ENCODE measurements at places on chromosomes 1 and 21.

DNA sequence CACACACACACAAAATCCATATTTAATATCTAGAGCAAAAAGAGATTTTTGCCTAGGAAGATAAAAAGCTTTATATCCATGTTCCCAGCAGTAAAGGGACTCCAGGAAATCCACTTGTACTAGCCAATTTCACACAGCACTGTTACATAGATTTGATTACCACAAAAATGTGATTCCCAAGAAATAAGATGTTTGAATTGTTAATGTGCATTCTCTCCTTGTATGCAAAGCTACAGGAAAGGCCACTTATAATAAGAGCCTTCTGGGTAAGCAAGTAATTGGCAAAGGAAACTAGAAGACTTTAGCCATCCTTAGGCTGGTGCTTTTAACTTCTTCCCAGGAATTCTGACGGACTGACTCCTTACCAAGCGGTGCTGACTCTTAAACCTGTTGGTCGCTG lies 89.3 kb downstream of the LBR start:
- no peak for DNase-seq

DNA sequence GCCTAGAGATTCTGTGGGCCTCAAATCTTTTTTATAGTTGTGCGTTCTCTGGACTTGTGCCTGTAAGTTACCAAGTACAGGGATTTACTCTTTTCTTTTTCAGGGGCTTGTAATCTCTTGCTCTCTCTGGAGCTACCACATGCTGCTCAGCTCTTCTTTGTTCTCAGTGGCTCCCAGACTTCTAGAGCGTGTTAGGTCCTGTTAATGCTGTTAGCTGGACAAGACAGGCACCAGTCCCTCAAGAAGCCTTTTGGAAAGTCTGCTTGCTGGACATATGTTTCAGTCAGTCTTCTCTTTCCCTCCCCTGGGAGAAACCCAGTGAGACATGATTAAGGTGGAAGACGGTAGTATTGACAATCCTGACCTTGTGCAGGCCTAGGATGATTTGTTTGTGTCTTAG lies 29.4 kb downstream of the KCNK2 start:
- no peak for DNase-seq

DNA sequence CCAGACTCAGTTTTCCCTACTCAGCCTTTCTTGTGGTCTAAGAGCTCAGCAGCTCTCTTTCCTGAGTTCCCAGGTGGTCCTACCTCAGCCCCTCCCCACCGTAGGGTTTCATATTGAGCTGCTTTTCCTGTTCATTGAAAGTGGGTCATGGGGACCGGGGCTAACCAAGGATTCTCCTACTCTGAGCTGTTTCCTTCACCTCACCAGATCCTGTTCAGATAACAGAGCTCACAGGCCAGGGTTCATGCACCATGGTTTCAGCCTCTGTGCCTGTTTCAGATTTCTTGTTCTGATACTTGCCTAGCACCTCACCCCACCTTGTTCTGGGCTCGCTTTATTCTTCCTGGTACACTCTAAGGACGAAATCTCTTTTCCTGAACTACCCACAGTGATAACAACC lies 8.5 kb downstream of the UBQLN4 start:
- no peak for DNase-seq

DNA sequence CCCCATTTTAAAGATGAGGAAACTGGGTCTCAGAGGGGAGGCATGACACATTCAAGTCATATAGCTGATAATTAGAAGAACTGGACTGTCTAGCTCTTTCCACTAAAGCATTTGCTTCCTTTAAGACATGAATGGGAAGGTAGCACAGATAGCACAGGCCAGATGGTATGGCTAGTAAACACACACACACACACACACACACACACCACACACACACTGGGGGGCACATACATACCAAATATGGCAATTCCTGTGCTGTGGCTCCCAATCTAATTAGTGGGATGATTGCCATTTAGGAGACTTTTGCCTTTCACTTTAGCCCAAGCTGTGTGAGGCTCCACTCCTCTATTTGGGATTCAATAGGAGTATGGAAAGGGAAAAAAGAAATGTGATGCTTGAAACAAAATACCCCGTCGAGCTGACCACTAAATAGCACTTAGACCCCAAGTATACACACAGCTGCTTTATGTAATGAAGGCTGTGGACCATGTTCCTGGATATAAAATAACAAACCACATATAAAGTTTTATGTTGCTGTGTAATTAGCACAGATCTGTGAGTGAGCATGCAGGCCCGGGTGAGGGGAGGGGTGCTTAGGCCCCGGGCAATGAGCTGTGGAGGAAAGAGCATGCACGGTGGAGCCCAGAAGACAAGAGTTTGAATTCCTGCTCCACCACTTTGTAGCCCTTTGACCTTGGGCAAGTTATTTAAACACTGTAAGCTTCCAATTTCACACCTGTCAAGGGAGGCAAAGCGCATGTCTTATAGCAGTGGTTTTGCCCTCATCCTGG lies 6.8 kb upstream of the TRABD2B start:
- no peak for DNase-seq

DNA sequence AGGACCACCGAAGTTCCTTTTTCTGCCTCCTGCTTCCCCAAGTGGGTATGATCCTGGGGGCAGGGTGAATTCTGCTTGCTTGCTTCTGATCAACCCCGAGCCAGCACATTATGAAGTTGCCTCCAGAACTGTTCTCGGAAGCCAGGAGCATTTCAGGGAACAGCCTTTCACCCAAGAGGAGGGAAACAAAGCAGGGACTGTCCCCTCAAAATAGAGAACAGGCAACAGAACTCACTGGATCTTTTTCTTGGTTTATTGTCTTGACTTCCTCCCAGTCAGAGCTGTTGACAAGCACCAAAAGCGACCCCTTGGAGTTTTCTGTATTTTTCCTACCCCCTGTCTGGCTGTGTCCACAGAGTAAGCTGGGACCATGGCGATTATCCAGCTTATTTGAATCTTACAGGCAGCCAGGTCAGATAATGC lies 258.3 kb upstream of the SGIP1 start:
- DNase-seq, result peak; percentile 56

GRCh38 chr1:6262555-6263420 lies 1.9 kb upstream of the GPR153 start:
- no peak for DNase-seq

DNA sequence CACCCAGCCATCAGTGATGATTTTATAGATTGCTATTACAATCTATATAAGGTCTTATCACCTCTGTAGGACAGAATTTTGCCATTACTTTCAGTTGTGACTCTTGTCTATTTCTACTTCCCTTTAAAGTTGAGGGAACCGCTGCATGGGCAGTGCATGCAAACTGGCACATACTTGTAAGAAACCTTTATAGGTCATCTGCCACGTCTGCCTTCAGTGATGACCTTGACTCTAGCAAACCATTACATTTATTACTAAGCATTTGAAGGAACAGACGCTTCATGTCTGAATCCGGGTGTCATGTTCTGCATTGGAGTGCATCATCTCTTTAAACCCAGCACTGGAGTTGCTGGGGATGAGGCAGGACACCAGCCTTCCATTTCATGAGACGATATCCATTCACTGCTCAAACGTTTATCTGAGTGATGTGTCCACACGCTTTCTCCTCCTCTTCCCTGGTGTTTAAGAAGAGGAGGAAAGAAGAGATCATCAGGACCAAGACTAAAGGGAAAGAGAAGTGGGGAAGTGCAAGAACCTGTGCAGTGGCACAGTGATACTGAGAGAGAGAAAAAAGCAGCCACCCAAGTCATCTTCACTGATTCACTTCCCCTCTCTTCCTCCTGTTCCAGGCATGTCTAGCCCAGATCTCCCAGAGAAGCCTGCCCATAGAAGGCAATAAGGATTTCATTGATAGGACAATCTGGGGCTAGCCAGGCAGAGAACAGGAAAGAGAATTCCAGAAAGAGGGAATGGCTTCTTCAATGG lies 14.1 kb downstream of the CCSAP start:
- DNase-seq, result no peak

GRCh38 chr1:27394925-27395324 lies 2.5 kb downstream of the GPR3 start:
- DNase-seq, result no peak

GRCh38 chr1:226135059-226135651 lies 51.4 kb downstream of the ACBD3 start:
- no peak for DNase-seq

DNA sequence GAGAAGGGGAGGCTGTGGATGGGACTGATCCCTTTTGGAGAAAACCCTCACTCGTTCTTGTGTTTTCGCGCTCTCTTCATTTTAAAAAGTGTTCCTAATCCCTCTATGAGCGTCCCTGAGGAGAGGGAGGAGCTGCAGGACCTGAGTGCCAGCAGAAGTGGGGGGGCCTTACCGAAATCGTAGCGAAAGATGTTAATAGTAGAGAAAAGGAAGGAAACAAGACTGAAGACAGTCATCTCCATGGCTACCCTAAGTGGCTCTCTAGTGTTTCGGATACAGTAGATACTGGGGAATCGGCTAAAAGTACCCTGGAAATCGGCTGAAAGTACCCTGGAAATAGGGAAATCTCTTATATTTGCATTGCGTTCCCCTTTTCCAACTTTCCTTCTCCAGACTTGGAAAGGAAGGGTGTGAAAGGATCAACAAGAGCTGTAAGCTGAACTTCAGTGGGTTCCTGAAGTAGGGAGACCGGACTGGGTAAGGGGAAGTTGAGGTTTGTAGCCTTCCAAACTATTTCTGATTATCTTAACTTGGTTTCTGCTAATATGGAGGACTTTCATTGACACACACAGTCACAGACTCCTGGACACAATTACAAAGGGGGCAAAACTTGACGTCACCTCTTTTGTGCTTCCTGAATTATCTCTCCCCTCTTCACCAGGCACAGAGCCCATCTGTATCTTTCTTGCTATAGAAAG lies 486 bp upstream of the DSTYK start:
- no peak for DNase-seq

DNA sequence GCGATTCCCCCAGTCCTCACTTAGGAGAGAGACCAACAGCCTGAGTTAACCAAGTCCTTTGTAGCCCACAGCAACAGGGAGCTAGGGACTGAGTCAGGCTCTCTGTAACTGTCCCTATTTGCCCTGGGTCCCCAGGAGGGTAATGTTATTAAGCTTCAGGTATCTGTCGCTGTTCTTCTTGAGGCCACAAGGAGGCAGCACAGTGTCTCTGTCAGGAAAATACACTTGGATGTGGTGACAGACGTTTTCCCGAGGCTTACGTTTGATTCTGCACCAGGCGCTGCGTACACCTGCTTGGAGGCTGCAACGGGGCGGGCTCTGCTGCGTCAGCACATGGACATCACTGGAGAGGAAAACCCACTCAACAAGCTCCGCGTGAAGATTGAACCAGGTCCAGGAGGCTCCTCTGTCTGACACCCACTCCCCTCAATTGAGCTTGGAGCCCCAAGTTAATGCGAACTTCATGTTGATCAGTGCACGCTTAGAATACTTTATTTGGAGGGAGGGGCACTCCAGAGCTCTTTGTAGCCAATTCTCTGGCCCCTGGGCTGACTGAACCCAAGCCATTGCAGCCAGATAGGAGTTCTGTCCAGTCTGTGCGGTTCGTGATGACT lies 10.7 kb upstream of the ELF3 start:
- DNase-seq, result peak; percentile 30

DNA sequence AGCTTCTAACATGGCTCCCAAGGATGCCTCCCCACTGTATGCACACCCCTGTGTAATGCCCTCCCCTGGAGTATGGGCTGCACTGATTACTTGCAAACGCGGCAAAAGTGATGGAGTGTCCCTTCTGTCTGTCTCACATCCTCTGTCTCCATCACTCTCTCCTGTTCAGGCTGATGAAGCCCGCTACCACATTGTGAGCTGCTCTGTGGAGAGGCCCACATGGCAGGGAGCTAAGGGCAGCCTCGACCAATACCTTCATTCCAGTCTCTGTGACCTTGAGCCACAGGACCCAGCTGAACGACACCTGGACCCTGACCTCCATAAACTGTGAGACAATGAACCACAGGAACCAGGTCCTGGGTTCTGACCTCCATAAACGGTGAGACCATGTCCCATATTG lies 154.1 kb upstream of the ETV3 start:
- no peak for DNase-seq

- no peak for DNase-seq
Measured at GRCh38 chr1:58710190-58711085, 10.6 kb upstream of the MYSM1 start.

DNA sequence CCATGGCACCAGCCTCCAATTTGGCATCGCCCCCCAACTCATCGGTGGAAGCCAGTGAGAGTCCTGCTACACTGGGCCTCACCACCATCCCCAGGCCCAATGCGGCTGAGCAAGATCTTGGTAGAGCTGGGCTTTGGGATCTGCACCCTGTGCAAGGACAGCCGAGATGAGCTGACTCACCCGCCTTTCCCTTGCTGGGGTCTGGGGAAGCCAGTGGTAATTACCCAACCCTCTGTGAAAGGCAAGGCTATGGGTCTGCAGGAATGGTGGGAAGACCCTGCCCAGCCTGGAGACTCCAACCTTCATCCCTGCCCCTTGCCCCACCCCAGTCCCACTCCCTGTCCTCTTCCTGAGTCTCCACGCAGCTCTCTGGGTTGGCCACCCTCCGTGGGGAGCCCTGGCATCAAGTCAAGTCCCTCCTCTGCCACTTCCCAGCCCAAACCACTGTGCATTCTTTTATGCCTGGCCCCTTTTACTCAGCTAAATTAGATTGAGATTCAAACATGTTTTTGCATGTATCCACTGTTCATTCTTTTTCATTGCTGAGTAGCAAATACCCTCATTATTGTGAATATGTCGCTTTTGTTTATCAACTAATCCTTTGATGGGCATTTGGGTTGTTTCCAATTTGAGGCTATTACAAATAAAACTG lies 8.8 kb downstream of the SMCP start:
- DNase-seq, result no peak

DNA sequence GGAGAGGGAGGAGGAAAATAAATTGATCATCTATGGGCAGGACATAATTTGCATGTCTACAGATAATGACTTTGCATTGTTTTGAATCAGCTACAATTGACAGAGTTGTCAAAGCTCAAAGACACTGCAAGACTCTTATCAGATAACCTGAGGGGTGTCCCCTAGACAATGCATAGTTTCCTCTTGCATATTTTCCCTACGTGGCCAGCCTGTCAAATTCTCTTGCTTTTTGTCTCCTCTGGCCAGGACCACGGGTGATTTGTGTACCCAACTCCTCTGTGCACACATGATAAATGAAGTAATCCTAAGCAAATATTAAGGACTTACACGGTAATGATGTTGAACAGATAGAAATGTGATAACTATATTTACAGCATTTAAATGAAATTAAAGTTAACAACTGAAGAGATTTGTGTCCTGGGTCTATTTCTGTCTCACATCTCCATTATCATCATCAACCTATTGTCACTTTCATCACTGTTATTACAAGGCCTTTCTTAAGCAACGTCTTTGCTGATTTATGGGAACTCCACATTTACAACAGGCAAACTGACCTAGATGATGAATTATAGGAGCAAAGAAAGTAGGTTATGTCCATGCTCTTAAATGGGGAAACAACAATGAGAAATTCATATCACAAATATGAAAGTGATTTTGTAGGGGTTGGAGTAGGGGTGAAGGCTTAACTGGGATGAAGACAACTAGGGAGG lies 18.8 kb downstream of the BATF3 start:
- DNase-seq, result no peak

Data from stimulated activated CD4-positive, alpha-beta T cell treated with anti-CD3 and anti-CD28 coated beads, Interleukin-15, amount 100 ng/mL, for 24 hours (primary cell).